ENCODE measurements at places on chromosomes 1 and 21. TPM values are rescaled to one million over a fixed set of nuclear protein-coding genes. Genes with fewer than 3 reads are reported as not detected.

- DNase-seq = no peak
Observed at GRCh38 chr21:42571391-42572150, 57.9 kb downstream of the SLC37A1 start.

- no peak for DNase-seq
Observed at GRCh38 chr1:61259379-61260148, 177.2 kb downstream of the NFIA start.

- no peak for DNase-seq
Observed at GRCh38 chr1:31426249-31426922, 13.4 kb downstream of the SERINC2 start.

RASAL2 gene
- polyA plus RNA-seq = 3.5 TPM

GRCh38 chr21:29224006-29224405 is 74.7 kb upstream of the BACH1 start:
- no peak for DNase-seq
